Small intestine (tissue), 16 donors: ENCODE measurements at places on chromosomes 5 and 9.

GRCh38 chr5:105617436-105618215 is 2053.1 kb downstream of the EFNA5 start:
- no peak for DNase-seq

GRCh38 chr9:642014-642413 is 199.5 kb upstream of the DMRT1 start:
- DNase-seq: no peak

GRCh38 chr5:14809369-14810155 is 62.0 kb downstream of the ANKH start:
- peak; percentile 37 for DNase-seq

DNA sequence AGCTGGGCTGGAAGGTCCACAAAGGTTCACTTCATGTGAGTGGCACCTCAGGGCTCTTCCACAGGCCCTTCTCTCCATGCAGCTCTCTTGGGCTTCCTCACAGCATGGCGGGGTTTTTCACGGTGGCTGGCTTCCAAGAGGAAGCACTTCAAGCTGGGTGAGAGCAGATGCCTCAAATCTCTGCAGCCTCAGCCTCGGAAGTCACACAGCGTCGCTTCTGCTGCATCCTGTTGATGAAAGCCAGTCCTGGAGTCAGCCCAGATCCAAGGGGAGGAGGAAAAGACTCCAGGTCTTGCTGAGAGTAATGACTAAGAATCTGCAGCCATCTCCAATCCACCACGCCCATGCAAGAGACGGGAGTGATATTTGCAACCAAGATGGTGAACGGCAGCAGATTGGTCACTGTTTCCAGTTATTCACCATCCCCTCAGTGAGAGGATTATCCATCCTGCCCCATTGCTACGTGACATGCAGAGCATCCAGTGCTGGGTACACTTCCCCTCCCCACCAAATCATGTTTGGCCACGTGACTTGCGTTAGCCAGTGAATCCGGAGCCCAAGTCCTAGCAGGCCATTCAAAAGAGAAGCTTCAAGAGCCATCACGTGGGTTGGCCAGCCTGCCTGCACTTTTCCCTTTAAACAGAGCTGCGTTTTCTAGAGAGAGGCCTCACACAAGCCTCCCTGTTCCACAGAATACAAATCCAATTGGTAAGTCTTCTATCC is 173.9 kb downstream of the C9orf50 start:
- no peak for DNase-seq

GRCh38 chr5:76425928-76426804 is 23.1 kb downstream of the IQGAP2 start:
- DNase-seq: no peak

DNA sequence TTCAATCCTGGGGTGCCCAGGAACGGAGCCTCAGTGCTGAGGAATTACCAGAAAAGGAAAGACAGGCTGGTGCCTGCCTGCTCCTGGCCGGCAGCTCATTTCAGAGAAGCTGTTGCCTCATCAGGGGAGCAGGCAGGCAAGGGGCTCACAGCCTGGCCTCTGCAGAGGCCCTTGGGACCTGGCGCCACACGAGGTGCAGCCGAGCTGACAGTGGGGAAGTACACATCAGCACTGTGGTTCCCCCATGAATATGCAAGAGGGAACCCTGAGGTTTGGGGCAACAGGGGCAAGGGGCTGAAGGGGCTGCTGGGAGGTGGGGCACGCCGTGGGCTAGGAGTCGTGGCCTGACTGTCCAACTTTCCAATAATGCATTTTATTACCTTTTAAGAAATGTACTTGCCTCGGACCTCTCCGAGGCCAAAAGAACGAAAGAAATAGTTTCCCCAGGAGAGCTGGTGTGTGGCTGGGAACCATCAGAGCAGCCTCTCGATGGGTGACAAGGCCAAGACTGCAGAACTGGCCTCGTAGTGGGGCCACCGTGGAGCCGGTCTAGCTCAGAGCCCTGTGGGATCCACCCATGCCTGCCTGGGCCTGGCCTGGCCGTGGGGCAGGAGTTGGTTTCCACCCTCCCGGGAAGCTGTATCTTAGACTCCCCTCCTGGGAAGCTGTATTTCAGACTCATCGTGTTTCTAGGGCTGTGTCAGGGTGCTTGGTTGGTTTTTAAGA is 198.6 kb downstream of the PAX5 start:
- DNase-seq: no peak

DNA sequence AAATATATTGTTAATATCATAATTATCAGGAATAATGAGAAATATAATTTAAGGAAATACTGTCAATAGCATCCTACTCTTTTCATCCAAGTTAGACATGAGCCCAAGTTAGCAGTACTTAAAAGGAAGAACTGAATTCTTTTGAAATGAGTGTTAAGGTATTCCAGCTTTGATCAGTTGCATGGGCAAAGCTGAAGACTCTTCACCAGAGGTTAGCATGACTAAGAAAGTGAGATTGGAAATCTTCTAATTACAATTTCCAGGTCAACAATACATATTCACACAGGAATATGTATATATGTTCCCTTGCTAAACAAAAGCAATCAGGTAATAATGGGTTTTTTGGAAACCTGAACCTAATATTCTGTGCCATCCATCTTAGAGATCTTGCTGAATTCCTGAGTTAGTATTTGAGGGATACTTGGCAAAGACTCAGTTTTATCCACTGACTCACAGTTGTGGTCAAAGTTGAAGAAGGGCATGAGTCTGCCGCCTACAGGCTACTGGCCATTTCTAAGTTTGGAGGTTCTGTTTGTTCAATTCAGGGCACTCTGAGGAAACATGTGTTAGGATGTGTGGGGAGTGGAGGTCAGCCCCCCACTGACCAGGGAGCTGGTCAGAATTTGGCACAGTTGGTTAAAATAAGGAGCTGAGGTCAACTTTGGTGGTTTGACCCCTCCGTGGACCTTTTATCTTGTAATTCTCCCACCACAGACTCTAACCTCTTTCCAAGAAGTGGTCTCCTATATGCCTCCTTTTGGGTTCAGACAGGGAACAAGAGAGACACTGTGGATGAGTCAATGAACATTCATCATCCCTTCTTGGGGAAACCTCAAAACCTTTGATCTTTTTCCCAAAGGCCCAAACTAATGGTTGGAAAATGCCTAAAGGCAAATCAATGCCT is 118.3 kb downstream of the PIK3R1 start:
- no peak for DNase-seq

- DNase-seq: no peak
Measured at GRCh38 chr9:18638371-18639249, 164.7 kb downstream of the ADAMTSL1 start.

GRCh38 chr9:124437086-124437485 is 13.2 kb upstream of the ADGRD2 start:
- no peak for DNase-seq
